NCI-H1694 (cell line): ENCODE measurements at places on chromosomes 2 and 18.
A peak's percentile ranks its signal among the peaks of the same experiment; 100 is the strongest.

GRCh38 chr2:194464964-194465638 lies 1191.9 kb upstream of the SLC39A10 start:
- DNase-seq: no peak

- DNase-seq: no peak
These were observed 1.6 kb downstream of the EHD3 start for GRCh38 chr2:31235504-31235902.

DNA sequence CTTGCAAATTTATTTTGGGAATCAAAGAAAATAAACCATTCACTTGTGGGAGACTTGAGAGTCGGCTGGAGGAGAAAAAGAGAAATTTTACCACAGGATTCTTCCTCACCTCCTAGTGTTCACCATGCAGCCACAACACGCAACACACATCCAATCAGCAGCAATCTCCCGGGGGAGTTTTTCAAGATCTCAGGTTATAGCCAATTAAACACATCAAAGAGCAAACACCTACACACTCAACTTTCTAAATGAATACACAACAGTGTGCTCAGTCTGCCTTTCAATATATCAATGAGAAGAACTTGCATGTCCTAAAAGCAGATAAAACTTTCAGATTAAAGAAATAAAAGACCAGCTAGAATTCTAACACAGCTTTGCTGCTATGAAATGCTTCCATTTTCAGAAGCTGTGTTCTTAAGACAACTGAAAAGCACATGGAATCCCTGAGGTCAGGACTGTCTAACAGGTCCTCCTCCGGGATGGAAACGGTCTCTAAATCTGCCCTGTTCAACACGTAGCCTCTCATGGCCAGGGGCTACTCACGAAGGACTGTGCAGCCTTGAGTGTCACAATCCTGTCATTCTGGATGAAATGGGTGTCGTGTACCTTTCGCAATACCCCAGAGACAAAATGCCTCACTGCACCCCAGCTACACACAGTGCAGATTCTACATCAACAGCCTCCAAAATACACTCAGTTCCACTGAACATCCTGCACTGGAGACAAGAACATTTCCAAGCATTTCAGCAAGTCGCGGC lies 84.2 kb downstream of the ZNF516 start:
- DNase-seq: no peak

- no peak for DNase-seq
These were observed 52.2 kb downstream of the TMX3 start for GRCh38 chr18:68662754-68663153.

DNA sequence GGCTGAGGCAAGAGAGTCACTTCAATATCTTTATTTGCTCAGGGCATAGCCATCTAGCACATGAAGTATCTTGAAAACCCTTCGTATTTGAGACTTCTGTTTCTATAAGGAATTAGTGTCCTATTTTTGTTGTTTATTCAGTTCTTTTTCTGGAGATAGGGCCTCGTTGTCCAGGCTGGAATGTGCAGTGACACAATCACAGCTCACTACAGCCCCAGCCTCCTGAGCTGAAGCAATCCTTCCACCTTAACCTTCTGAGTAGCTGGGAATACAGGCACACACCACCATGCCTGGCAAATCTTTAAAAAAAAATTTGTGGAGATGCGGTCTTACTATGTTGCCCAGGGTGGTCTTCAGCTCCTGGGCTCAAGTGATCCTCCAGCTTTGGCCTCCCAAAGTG lies 50.6 kb downstream of the PSMD14 start:
- no peak for DNase-seq

GRCh38 chr2:228039752-228040534 lies 141.5 kb downstream of the SPHKAP start:
- peak; percentile 20 for DNase-seq

- no peak for DNase-seq
These were observed 775.4 kb upstream of the ID2 start for GRCh38 chr2:7906431-7906830.

GRCh38 chr2:134372611-134373131 lies 118.8 kb downstream of the MGAT5 start:
- peak; percentile 91 for DNase-seq

DNA sequence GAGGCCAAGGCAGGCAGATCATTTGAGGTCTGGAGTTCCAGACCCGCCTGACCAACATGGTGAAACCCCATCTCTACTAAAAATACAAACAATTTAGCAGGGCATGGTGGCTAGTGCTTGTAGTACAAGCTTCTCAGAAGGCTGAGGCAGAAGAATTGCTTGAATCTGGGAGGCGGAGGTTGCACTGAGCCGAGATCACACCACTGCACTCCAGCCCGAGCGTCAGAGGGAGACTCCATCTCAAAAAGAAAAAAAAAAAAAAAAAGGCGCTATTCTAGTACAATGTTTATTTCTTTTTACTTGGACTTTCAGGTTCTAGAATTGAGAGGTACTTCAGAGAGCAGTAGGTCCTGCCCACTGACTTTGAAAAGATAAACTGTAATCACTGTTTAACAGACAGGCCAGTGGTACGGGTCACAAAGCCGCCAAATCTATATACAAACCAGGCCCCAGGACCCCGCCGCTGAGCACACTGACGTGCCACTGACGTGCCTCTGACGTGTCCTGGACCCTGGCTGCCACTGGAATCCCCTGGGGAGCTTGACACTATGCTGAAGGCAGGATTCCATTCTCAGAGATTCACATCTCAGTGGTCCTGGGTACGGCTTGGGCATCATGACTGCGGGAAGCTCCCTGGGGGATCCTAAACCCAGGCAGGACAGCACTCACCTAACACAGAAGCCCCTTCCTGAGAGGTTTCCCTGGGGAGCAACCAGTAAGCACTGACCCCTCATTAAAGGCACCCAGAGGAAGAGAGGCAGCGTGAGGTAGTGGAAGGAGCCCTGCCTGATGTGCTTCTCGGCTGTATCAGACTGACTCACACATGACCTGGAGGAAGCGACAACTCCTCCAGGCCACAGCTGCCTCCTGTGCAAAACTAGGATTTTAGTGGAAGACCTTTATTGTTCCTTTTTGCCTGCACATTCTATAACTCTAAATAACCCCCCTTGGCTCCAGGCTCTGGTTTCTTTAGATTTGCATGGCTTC lies 197.8 kb upstream of the MEIS1 start:
- DNase-seq: no peak

DNA sequence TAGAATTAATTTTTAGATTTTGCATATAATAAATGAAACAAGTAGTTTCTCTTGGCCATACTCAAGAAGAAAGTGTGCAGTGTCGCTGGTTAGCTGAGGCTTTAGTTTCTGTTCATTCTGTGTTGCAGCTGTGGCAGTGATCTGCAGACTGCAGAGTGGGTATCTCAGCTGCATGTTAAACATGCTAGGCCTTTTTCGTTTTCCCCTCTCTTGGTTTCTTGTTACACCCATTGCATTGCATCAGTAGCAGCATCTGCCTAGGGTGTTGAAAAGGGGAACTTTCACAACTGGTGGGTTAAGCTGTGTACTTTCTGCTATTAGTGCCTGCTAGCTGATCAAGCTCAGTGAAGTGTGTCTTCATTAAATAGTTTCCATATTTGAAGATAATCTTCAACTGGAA lies 51.3 kb downstream of the ACSL3 start:
- no peak for DNase-seq

DNA sequence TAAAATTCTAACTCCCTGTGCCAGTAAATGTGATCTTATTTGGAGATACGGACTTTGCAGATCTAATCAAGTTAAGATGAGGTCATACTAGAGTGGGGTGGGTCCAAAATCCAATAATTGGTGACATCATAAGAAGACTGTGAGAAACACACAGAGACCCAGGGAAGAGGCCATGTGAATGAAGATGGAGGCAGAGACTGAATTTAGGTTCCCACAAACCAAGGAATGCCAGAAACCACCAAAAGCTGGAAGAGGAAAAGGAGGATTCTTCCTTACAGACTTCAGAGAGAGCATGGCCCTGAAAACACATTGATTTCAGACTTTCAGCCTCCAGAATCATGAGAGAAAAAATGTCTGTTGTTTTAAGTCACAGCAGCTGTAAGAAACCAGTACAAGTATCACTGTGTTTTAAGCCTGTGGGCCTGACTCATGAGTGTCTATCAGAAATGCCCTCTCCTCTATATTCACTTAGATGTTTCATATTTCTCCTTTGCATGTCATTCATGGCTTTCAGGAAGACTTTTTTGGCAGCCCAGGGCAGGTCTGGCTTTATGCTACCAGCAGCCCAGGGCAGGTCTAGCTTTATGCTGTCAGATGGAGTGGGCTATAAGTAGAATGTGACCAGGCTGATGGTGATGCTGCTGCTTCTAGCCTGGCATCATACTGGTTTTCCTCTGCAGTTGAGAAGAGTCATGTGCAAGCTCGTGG lies 100.0 kb downstream of the SPOPL start:
- no peak for DNase-seq
